ENCODE measurements at places on chromosomes 5 and 9.

- no peak for DNase-seq
Measured at GRCh38 chr5:35618781-35619180, 1.1 kb downstream of the SPEF2 start.

- no peak for DNase-seq
Measured at GRCh38 chr5:57184322-57184721, 10.5 kb downstream of the GPBP1 start.

DNA sequence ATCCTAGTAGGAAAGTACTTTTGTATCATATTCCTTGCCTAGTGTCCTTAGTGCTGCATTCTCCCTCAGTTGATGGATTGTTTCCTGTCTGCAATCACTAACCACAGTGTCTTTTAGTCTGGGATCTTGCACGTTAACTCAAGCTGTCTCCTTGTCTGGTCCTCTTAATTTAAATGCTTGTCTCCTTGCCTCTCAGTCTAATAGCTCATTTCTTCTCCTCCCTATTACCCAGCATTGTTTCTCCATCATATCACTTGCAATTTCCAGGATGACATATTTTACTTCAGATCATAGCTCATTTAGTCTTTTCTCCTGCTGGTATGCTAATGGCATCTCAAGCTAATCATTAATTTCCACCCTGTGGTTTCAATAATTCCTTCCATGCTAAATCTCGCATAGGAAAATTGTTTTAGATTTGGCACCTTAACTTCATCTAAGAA, 2052.0 kb upstream of the C9orf72 start:
- DNase-seq = no peak

- peak; percentile 43 for DNase-seq
Measured at GRCh38 chr9:99352826-99353225, 130.7 kb downstream of the SEC61B start.

GRCh38 chr5:134097211-134097749, 17.2 kb upstream of the TCF7 start:
- no peak for DNase-seq

DNA sequence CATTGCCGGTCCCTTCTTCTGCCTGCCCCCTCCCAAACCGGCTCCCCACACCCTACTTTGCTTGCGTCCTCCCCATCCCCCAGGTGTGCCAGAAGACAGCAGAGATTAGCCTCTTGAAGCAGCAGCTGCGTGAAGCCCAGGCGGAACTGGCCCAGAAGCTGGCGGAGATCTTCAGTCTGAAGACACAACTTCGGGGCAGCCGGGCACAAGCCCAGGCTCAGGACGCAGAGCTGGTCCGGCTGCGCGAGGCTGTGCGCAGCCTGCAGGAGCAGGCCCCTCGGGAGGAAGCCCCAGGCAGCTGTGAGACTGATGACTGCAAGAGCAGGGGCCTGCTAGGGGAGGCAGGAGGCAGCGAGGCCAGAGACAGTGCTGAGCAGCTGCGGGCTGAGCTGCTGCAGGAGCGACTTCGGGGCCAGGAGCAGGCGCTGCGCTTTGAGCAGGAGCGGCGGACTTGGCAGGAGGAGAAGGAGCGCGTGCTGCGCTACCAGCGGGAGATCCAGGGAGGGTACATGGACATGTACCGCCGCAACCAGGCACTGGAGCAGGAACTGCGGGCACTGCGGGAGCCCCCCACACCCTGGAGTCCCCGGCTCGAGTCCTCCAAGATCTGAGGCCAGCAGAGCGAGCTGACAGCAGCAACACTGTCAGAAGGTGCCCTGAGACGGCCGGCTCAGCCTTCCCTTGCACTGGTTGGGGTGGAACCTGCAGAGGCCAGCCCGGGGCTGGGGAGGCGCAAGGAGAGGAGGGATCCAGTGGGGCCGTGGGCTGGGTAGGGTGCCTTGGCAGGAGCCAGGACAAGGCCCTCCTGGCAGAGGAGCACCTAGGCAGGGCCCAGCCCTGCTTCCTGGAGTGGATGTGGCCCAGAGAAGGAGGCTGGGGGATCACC, 8.3 kb downstream of the N4BP3 start:
- peak; percentile 92 for DNase-seq

GRCh38 chr9:100425758-100426157, 1.2 kb upstream of the MSANTD3 start:
- no peak for DNase-seq

DNA sequence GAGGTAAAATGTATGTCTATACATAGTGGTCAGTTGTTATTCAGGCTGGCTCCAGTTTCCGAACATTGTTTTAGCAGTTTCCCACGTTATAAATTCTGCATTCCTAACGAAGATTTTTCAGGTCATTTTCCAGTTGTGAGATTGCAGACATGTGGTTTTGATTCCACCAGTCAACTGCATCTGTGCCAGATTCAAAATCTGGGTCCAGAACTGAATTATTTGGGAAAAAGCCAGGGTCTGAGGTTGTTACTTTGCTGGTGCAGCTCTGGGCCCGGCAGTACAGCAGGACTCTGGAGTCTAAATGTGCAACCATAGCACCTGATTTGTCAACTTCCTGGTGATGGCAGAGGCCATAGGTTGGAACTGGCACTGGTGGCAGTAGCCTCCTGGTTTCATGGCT, 105.7 kb upstream of the MEGF10 start:
- peak; percentile 53 for DNase-seq

DNA sequence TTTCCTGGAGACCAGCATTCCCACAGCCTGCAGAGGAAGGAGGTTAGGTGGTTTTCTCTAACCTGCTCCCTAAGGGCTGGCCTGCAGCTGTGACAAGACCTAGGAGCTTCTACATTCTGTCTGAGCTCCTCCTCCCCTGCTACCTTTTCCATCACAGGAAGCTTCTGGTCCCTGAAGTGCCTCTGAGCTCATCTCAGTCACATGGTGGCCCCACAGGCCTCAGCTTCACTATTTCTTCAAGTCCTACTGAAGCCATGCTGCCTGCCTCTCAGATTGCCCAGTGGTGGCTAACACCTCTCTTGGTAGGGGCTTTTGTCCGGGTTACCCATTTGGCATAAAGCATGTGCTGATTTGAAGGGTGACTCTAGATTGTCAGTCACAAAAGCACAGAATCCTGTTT, 259.4 kb downstream of the CRB2 start:
- no peak for DNase-seq
